Stimulated activated CD8-positive, alpha-beta memory T cell treated with anti-CD3 and anti-CD28 coated beads, Interleukin-7, amount 100 ng/mL, for 1 hour (primary cell): ENCODE measurements at places on chromosomes 4 and X.

DNA sequence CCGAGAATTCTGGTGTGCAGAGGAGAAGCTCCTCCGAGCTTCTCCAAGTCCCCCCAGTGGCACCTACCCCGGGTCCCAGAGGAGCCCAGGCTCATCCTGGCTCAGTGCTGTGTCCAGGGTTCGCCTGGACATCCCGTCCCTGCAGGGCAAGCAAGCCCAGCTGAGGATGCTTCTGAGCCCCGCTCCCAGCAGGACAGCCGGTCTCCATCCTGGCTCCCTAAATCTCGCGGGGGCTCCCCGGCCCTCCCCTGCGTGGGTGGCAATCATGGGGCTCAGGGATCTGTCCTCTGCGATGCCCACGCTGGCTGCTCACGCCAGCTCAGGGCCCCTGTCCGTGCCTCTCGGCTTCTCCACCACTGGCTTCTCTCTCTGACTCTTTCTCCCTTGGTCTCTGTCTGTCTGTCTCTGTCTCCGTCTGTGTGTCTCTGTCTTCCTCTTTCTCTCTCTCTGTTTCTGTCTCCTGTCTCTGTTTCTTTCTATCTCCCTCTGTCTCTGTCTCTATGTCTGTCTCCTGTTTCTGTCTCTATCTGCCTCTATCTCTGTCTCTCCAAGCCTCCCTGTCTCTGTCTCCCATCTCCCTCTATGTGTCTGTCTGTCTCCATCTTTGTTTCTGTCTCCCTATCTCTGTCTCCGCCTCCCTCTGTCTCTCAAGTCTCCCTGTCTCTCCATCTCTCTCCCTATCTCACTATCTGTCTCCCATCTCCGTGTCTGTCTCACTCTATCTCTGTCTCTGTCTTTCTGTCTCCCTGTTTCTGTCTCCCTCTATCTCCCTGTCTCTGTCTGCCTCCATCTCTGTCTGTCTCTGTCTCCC lies 27.8 kb upstream of the SLC25A6 start:
- no peak for DNase-seq

- DNase-seq, result no peak
Measured at GRCh38 chr4:58957711-58958110, 1847.5 kb upstream of the IGFBP7 start.

DNA sequence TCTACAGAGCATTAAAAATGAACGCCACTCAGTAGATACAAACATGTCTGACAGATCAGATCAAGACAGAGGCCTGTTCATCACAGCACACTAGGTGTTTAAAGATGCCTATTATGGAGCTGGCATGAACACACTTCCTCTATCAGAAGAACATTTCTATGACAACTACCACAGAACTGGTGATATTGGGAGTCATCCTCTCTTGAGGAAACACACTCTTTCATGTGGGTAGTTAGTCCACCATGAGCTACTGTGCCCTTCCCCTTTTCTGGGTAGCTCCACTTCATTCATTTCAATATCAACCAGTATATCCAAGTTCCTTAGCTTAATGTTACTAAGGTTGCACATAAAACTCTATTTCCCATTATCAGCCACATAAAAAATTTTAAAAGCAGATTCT lies 46.7 kb downstream of the MAOB start:
- DNase-seq, result no peak

- no peak for DNase-seq
Measured at GRCh38 chr4:40227284-40227683, 30.5 kb downstream of the RHOH start.

GRCh38 chr4:1608821-1609500 lies 75.2 kb downstream of the FAM53A start:
- no peak for DNase-seq

- no peak for DNase-seq
Measured at GRCh38 chr4:176668324-176668723, 124.4 kb downstream of the VEGFC start.

- DNase-seq, result no peak
Measured at GRCh38 chr4:118842055-118842454, 6.1 kb upstream of the SEC24D start.

- no peak for DNase-seq
Measured at GRCh38 chr4:180860089-180860720, 1383.0 kb upstream of the TENM3 start.

- no peak for DNase-seq
Measured at GRCh38 chrX:12975670-12975965, 708 bp downstream of the TMSB4X start.

DNA sequence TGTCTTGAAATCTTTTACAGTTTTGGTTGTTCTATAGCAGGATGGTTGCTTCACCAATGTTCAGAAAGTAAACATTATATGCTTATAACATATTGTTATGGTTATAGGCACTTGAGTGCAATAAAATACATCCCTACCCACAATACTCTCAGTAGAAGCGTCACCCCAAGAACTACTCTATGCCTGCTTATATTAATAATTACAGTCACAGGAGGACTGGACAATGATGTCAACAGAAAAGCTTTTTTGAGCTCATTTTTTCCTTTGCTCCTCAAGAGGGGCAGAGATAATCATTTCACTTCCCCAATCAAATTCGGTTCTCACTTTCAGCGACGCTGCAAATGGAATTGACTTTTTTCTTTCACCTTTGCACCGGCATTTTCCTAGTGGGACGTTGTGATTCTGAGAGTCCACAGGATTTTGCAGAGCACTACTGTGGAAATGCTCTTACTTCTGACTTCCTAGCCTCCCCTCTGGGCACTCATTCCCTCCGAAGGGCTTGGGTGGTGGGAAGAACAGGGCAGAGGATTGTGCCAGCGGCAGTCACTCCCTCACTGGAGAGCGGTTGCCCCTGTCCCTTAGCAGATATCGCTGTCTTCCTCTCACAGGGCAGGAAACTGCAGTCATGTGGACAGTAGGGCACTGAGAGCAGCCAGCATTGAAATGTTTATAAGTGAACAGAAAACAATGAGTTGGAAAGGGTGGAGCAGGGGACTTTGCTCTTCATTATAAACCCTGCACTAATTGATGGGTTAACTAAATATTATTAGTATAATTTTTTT lies 24.9 kb upstream of the SGMS2 start:
- no peak for DNase-seq

GRCh38 chr4:184515606-184516005 lies 41.3 kb upstream of the IRF2 start:
- no peak for DNase-seq

DNA sequence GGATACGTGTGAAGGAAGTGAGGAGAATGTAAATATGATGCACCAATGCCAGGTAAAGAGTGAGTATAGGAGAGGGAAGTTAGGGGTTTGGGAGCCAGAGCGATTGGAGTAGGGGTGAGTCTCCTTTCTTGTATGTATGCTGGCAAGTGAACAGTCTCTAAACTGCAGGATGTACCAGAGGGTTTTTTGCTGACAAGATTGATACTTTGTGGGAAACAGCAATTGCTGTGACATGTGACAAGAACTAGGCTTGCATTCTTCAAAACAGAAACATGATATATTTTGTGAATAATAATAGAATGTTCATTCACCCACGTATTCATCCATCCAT lies 706 bp downstream of the CHIC1 start:
- no peak for DNase-seq
